ENCODE measurements at places on chromosomes 5 and 9.

- DNase-seq, result no peak
Measured at GRCh38 chr5:77266291-77266690, 55.8 kb downstream of the PDE8B start.

DNA sequence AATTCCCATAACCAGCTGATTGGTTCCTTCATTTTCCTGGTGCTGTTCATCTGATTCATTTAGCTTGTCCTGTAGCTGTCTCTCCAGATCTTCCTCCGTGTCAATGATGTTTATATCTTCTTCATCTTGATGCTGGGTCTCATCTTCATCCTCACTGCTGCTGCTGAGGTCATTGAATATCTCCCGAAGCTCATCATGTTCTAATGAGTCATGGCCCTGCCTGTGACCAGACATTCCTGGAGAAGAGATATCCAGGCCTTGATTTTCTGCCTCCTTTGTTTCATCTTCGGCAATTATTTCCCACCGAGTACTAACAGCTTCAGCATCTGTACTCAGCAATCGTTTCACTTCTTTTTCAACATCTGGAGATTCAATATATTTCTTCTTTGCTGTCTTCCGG, 1.4 kb downstream of the TAF7 start:
- DNase-seq, result no peak

DNA sequence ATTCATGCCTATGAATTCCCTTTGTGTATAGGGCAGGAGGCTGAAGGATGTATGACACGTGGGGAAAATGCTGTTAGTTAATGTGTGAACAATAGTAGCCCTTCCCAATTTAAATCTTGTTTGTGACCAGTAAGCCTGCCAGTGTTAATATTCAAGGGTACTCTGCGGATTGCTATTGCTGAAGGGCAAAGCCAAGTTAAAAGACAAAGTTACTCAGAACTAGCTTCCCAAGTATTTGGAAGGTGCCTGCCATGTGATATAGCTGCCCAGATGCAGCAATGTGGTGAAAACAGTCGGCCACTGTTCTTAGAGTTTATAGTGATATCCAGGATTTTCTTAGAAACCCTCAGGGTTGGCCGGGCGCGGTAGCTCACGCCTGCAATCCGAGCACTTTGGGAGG, 34.6 kb downstream of the MARVELD2 start:
- no peak for DNase-seq

- no peak for DNase-seq
Measured at GRCh38 chr9:118529210-118529609, 825.0 kb downstream of the TLR4 start.

- no peak for DNase-seq
Measured at GRCh38 chr9:112535811-112536210, 49.2 kb downstream of the KIAA1958 start.

GRCh38 chr5:16456103-16456832, 9.3 kb downstream of the ZNF622 start:
- peak; percentile 65 for DNase-seq

- DNase-seq, result no peak
Measured at GRCh38 chr5:54361691-54362411, 51.5 kb upstream of the ARL15 start.

DNA sequence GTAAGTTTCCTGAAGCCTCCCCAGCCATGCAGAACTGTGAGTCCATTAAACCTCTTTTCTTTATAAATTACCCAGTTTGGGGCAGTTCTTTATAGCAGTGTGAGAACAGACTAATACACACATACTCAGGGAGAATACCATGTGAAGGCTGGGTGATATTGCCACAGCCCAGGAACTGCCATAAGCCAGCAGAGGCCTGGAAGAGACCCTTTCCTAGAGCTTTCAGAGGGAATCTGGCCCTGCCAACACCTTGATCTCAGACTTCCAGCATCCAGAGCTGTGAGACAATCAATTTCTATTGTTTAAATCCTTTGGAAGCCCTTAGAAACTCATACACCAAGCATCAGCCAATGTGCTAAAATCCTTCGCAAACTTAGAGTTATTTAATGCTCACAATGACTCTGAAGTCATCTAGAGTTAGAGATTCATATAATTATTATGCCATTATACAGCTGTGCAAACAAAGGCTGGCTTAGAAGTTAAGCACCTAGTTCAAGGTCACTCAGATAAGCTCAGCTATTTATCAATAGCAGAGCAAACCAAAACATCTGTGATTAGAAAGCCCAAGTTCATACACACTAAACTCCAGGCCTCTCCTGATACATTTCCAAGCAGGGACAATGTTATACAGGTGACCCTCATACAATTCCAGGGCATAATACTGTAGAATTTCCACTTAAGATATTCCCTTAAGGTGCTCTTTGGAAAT, 531.8 kb upstream of the DAP start:
- no peak for DNase-seq

- DNase-seq, result no peak
Measured at GRCh38 chr5:170533383-170533782, 29.6 kb downstream of the KCNIP1 start.

DNA sequence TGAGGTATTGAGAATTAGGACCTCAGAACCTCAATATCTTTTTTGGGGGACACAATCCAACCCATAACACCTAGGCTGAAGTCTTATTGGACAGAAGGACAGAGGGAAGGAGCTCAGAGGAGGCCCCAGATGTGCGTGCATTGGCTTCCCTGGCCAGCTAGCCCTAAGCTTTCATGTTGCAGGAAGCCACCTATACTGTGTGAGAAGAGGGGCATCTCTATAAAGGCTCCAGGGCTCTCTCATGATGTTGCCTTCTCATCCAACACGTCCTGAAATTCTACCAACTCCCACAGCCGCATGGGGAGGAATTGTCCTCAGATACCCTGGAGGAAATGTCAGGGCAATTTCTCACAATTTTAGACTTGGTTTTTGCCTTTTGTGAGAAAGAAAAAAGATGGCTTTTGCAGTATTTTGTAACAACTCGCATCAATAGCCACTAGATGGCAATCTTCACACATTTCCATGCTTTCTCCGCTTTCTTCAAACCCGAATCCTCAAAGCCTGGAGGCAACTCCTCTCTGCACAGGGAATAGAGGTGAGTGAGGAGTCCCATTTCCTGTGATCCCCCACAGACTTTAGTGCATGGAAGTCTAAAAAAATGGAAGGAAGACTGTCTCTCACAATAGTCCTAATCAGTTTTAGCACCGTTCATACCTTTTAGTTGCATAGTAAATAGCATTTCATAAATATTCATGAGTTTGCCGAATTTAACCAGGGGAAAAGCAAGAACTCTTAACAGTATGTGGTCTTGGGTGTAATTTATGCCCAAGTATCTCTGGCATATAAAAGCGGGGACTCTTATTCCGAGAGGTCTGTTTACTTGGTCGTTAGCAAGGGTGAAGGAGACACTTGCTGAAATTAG, 7.4 kb upstream of the PPP3R2 start:
- peak; percentile 27 for DNase-seq

- no peak for DNase-seq
Measured at GRCh38 chr5:139946006-139946405, 97.1 kb downstream of the NRG2 start.

DNA sequence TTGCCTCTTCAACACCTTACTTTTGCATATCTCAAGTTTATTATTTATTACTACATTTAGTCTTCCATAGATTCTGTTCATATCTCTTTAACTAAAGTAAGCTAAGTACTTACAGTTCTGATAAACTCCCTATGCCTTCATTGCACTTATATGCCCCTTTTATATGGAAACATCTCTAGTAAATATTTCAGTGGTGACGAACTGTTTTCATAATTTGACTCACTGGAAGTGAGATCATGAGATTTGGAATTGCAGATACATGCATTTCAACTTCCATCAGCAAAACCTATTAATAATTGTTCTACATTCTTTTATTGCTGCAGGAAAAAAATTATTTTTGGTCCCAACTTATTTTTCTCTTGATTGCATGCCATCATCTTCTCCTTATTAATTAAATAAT, 263.5 kb downstream of the CD180 start:
- peak; percentile 3 for DNase-seq

DNA sequence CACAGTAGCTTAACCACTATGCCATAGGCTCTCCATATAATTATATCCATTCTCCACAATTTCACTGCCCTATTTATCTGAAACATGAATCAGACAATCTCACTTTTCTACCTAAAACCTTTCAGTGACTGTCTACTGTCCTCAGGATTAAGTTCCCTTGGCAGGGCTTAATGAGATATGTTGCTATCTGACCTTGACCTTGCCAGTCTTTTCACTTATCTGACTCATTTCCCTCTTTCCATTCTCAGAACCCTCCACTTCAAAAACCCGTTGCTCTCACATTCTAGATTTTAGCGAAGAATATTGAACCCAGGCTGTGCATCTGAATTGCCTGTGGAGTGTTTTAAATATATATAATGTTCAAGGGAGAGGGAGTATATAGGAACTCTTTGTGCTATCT, 452.1 kb upstream of the MPDZ start:
- no peak for DNase-seq

DNA sequence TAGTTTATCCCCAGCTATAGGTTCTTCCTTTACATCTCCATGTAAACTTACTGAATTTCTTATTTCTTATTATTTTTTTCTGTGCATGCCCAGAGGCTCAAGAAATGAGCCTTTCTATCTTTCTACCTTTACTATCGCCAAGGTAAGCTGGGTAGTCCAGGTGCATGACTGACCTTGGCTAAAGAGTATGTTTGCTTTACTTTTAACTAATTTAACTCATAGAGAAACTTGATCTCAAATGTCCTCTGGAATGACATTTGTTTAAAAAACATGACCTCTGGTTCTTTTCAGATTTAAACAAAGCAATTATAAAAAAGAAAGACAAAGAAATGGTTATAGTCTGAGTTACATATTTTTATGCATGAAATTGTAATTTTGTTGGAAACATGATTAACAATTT, 397 bp downstream of the C6 start:
- no peak for DNase-seq

DNA sequence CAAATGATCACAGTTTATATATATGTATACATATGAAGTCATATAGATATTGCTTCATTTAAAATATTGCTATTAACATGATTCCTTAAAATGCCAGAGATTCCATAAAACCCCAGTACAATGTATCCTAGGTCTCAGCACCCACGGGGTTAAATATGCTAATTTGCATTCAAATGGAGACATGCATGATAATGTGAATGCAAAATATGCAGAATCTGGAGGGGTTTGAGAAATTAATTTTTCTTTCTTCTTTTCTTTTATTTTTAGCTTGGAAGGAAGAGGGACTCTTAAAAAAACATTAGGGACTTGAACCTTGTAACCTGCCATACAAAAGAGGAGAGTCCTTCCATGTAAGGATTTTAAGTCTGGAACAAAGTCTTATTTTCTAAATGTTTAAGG, 211.9 kb downstream of the MEF2C start:
- no peak for DNase-seq

GRCh38 chr9:126707083-126707482, 93.4 kb downstream of the LMX1B start:
- no peak for DNase-seq

DNA sequence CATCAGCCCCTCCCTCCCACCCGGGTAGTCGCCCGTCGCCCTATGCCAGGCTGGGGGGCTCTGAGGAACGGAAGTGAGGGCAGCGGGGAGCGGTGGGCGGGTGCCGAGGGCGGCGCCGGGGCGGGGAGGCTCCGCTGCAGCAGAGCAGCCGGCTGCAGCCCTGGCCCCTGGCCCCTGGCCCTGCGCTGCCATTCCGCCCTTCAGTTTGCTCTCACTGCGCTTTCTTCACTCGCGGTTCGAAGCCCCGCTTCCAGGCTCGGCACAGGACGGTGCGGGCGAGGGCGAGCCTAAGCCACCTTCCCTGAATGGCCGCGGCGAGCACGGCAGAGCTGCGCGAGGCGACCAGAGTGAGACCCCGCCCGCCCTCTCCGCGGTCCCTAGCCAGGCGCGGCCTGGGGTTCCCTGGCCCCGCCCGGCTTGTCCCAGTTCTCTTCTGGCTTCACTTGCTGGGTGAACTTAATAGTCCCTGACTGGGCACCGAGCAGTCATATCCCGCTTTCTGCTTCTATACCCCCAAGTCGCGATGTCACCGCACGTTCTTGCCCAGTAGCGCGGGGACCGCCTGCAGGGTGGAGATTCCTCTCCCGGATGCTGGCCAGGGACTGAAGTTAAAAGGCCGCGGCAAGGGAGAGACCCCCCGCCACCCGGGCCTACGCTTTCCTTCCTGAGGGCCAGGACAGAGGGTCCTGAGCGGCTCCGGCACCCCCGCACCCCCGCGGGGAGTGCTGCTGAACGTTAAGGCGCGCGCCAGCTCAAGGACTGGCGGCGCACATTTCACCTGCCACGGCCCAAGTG, 623 bp upstream of the TRIM36 start:
- DNase-seq, result no peak

DNA sequence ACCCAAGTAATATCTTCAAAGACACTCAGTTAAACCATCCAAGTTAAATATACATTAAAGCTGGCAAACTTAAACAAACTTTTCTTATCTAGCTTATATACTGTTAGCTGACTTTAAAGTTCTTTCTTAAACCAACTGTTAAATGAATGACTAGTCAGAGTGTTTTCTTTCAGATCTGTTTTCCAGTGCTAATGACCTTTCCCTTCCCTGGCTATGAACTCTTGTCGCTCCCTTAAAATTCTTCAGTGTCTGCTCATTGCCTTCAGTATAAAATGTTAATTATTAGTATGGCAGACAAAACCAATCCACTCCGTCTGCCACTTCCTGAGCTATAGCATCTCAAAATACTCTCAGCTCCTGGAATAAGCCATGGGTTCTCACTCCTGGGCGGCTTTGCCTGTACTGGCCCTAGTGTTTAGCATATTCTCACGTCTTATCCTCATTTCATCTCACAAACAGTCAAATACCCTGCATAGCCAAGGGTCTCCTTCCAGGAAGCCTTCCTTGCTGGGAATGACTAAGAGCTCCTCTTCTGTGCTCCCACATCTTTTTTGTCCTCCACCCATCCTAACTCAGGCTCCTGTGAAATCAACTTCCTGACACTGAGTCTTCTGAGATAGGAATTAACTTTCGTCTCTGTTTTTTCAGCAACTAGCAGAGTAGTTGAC, 87.7 kb downstream of the VCAN start:
- DNase-seq, result no peak

DNA sequence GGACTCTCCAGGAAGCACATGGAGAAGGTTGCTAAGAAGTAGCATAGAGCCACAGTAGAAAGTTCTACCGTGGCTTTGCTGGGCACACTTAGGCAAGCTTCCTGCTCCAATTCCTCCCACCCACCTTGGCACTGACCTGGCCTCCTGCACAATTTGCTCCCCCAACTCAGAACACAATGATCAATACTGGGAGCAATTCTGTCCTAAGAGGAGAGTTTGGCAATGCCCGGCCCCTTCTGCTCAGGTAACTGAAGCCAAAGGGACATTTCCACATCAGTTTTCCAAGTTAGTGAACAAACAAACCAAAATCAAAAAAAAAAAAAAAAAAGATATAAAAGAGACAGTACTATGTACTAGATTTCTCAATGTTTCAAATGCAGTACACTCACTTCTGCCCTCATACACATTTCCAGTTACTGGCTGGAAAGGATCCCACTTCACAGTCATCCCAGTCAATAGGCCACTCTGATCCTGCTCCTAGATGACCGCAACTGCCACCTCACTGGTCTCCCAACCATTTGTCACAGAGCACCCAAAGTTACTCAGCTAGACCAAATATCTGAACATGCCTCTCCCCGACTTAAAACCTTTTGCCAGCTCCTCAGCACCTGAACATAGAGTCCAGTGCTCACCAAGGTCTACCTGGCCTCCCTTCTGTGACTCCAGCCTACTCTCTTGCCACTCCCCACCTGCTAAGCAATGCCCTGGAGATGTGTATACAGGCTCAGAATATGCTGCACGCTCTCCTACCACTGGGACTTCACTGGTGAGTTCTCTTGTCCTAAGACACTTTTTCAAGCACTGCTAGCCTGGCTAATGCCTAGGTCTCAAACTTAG, 21.3 kb downstream of the ABCA1 start:
- no peak for DNase-seq

Measured in activated CD4-positive, alpha-beta T cell treated with anti-CD3 and anti-CD28 coated beads, Interleukin-2, amount 50 U/mL, for 16 hours (primary cell).